ENCODE measurements at places on chromosomes 3 and 15.

GRCh38 chr3:126851382-126851781, 131.5 kb upstream of the PLXNA1 start:
- DNase-seq = no peak

- DNase-seq = no peak
These were observed 85.0 kb upstream of the XCR1 start for GRCh38 chr3:46112296-46112695.

DNA sequence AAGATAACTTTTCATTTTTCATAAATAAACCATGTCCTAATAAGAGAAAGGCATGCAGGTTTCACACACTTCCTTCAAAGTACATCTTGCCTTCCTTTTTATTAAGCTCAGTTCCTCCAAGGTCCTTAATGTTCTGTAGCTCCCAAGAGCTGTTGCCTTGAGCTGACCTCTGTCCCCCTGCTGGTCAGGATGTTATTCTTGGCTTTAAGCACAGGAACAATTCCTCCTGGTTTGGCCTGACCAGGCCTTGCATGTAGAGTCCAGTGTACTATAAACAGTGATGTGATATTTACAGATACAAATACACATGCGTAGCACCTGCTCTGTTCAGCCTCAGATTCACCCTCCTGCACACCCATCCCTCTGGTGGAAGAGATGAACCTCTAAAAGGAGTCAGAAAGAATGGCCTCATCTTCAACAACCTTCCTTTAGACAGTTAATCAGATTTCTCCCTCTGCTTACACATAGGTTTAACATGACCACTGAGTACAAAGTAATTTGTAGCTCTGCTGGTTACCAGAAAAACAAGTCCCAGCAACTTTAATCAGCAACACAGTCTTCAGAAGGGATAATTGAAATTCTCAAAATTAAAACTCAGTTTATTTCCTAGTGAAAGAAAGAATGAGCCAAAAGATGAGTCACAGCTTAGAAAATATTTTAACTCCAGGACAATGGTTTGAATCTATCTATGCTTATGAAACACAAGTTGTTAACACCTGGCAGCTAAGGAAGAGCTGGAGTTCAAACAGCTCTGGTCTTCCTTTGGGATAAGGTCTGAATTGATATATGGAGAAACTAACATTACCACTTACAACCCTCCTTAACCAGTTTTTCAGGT, 46.5 kb downstream of the PTPN9 start:
- DNase-seq = no peak

- no peak for DNase-seq
These were observed 1.5 kb downstream of the FOXB1 start for GRCh38 chr15:60005352-60006202.

DNA sequence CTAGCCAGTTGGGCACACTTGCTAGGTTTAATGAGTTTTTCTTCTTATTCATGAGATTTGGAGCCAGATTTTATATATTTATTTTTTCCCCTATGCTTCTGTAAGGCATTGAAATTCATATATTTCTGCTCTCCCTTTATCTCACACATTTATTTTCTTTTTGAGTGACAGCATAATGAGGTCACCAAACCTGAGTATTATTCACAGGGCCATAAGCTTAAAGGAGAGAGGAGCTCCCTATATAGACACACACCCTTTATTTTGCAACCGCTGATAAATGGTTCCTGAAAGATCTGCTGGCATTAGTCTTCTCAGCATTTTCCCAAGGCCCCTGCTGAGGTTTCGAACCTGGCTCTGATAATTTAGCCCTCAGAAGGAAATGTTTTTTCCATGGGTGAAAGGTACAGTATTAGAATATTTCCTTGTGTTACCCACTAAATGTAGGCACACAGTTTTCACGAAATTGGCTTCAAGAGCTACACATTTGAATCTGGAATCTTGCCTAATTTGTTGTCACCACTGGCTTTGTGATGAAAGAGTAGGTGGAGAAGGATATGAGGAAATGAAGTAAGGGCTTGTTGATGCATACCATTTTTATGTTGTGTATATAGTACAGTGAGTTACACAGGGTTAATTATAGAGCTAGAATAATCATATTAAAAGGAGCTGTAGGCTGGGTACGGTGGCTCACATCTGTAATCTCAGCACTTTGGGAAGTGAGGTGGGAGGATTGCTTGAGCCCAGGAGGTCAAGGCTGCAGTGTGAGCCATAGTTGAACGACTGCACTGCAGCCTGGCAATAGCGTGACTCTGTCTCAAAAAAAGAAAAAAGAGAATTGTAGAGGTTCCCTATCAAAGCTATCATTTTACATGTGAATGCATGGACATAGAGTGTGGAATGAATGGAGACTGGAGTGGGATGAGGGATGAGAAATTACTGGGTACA, 6.5 kb downstream of the KLHL18 start:
- DNase-seq = no peak

DNA sequence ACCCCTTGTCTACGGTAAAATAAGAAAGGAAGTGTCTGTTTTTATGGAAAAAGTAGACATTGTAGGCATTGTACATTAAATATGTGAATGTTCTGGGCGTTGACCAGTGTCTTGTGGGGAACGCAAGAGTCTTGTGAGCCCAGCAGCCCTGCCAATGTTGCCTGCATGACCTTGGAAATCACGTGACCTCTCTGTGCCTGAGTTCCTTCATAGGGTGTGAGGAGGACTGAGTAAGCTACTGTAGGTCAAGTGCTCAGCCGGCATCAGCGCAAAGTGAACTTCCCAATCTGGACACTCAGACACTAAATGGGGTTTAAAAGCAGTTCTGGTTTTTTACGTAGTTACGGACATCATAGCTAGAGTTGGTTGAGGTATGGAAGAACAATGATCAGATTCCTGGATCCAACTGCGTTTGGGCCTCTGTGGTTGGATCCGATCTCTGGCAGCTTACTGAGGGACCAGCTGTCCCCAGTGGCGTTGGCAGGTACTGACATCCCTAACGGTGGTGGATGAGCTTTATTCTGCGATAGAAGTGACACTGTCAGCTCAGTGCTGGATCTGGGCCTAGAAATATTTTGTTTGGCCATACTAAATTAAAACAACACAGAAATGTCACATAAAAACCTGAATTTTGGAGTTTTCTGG, 63.8 kb downstream of the SPSB4 start:
- DNase-seq = no peak

- DNase-seq = no peak
These were observed 931.6 kb upstream of the CFAP20DC start for GRCh38 chr3:59981377-59981776.

- DNase-seq = no peak
These were observed 1.4 kb downstream of the LTF start for GRCh38 chr3:46463120-46463867.

DNA sequence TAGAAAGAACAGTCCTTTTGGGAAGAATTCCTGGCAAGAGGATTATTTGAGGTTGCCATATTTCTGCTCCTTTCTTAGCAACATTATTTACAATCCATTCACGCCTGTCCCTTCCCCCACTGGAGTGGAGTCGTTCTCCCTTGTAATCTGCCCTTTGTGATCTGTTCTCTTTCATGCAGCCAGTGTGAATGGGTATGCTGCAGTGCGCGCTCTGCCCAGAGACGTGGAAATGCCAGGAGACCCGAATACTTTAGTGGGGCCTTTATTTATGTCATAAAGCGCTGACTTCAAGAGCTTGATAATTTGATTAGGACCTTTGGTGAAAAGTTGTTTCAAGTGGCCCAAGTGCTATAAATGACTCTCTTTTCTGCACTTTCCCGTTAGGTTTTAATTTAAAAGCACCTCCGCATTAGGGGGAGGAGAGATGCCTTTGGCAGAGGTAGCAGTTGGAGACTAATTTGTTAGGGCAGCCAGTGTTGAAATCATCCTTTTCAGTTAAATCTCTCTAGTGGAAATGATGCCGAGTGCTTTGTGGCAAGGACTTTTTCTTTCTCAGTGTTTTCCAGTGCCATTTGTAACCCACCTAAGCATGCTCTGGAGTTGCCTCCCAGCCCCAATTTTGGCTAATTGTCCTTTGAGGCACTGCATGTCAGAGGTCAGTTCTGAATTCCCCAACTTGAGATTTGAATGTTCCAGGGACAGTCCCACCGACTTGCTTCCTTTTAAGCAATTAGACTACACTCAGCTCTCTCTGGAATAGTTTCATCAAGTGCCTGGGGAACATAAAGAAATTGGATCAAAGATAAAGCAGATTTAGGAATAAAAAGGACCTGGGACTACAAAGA, 52.4 kb downstream of the PSMD6 start:
- no peak for DNase-seq

- DNase-seq = no peak
These were observed 97.6 kb downstream of the TPRG1 start for GRCh38 chr3:189269365-189269764.

DNA sequence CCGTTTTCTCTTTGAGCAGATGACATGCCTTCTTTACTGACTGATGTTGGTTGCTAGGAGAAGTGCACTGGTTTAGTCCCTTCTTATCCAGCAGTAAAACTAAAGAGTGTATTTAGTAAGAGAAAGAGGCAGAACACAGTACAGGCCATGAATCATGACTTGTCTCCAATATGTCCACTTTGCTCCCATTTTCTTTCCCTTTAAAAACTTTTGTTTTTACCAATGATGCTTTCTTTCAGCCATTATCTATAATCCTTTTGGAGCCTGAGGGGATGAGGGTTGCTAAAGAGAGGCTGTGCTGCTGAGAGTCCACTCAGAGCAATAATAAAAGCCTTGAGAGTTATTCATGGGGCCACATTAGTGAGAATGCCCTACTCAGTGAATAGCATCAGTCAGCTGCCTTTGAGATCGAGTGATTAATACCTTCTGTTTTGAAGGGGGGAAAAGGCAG, 12.2 kb downstream of the ROBO2 start:
- no peak for DNase-seq

GRCh38 chr3:181484026-181484425, 227.7 kb upstream of the SOX2 start:
- no peak for DNase-seq

GRCh38 chr15:36896949-36897348, 203.4 kb downstream of the MEIS2 start:
- DNase-seq = no peak

DNA sequence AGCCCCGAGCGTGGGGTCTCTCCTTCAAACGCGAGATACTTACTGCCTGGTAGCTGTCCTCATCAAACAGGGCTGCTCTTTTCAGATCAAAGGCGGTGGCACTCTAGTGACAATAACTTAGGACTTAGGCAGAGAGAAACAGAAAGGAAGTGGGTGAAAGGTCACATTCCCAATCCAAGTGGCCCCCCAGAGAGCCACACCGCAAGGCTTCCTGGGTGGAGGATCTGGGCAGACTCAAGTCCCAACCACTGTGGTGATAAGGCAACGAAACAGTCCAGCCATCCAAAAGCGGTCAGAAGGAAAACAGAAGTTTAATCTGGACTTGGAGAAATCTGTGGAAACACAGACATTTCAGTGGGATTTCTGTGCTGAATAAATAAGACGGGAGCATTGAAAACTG, 227.2 kb downstream of the ADAMTS17 start:
- DNase-seq = no peak

DNA sequence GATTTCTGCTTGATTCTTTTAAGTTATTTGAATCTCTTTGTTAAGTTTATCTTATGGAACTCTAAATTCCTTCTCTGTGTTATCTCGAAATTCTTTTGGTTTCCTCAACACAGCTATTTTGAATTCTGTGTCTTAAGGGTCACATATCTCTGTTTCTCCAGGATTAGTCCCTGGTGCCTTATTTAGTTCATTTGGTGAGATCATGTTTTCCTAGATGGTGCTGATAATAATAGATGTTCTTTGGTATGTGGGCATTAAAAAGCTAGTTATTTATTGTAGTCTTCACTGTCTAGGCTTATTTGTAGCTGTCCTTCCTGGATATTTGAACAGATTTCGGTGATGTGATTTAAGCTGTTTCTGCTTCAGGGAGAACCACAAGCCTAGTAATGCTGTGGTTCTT, 615.6 kb upstream of the NECTIN3 start:
- DNase-seq = no peak

DNA sequence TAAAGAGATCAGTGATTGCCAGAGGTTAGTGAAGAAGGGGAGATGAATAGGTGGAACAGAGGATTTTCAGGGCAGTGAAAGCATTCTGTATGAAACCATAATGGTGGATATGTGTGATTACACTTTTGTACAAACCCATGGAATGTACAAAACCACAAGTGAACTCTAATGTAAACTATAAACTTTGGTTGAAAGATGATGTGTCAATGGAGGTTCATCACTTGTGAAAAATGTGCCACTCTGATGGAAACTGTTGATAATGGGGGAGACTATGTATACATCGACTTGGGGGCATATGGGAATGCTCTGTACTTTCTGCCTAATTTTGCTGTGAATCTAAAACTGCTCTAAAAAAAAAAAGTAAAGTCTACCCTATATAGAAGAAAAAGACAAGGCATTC, 68.7 kb upstream of the ARHGEF3 start:
- DNase-seq = no peak

GRCh38 chr3:197847866-197848401, 56.9 kb downstream of the LRCH3 start:
- no peak for DNase-seq

- no peak for DNase-seq
These were observed 11.7 kb upstream of the TMC3 start for GRCh38 chr15:81385721-81386076.

DNA sequence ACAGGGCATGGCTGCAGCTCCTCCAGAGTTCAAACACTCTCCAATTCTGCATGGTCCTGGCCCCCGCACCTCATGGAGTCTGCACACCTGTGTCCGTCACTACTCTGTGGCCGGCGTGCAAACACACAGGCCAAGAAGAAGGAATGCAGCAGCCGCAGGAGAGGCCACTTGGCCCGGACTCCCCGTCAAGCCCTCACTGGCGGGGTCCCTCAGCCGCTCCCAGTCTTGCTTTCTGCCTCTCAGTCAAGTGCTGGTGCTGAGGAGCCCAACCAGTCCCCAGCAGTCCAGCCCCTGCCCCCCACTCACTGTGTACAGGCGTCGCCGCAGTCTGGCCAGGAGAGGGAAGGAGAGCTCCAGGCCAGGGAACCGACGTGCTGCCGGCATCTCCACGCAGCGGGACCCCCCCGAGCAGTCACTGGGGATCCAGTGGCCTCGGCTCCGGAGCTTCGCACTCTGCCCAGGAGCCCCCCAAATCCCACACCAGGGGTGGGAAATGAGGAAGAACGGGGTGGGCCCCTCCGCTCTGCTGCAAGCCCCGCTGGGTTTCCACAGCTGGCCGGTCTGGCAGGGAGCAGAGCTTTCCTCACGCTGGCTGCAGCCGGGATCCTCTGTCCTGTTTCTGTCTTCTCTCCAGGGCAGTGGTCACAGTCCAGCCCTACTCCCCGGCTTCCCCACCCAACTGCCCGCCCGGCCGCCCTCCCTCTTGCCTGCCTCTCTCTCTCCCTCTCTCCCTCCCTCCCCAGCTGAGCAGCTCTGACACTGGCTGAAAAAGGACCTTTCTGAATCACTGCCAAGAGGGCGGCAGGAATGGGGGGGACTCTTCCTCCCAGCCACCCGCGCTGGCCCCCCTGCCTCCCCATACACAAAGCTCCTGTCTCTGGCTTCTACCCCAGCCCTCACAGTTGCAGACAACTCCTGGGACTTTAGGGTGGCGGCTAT, 16.0 kb downstream of the TNK2 start:
- no peak for DNase-seq

DNA sequence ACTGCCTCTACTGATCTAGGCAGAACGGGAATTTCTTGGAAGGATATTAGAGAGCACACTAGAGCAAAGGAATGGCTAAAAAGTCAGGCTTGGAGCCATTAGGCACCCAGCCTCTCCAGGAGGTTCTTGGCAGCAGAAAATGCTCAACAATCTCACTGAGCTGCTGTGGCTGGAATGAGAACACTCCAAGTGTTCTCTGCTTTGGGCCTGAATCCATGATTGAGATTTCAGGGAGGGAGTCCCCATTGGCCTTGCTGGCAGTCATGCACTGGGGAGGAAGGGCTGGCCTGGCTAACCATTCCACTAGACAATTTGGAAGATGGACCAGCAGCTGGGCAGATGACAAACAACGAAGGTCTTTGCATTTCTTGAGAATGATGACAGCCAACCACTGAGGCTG, 362.6 kb downstream of the SHQ1 start:
- DNase-seq = no peak

- DNase-seq = no peak
These were observed 647.4 kb upstream of the LMCD1 start for GRCh38 chr3:7854266-7854665.

Data from activated T-helper 1 cell treated with anti-CD3 and anti-CD28 coated beads, Interleukin-2, amount 50 U/mL, for 16 hours (primary cell).